ENCODE measurements at places on chromosomes 2 and 18. TPM values are rescaled to one million over a fixed set of nuclear protein-coding genes. Genes with fewer than 3 reads are reported as not detected.

The DNAH7 gene
- total RNA-seq = under 0.01 TPM

The IL1RN gene
- total RNA-seq = not detected

The TUBB6 gene
- total RNA-seq = 805 TPM

The CERKL gene
- total RNA-seq = 0.15 TPM

The SOWAHC gene
- 5.0 TPM for total RNA-seq

The GCKR gene
- 0.34 TPM for total RNA-seq

The GREB1 gene
- 0.17 TPM for total RNA-seq

The DSG2 gene
- 11.0 TPM for total RNA-seq

The SERPINB11 gene
- total RNA-seq = not detected

The MRPS5 gene
- total RNA-seq = 43.0 TPM

The MAP2 gene
- total RNA-seq = 4.9 TPM

The TMEM198 gene
- total RNA-seq = 1.2 TPM

The ARHGAP28 gene
- total RNA-seq = 7.4 TPM

The MCM6 gene
- total RNA-seq = 44.4 TPM

The ACVR1 gene
- 8.0 TPM for total RNA-seq

The LBX2 gene
- total RNA-seq = 1.3 TPM

The CTAGE1 gene
- not detected for total RNA-seq

The IL1RL1 gene
- total RNA-seq = 0.17 TPM

The DAPL1 gene
- total RNA-seq = not detected

The DSG1 gene
- not detected for total RNA-seq

The CAPN13 gene
- not detected for total RNA-seq

The GATA6 gene
- total RNA-seq = 9.8 TPM

The MALL gene
- total RNA-seq = 6.7 TPM

The SNTG2 gene
- total RNA-seq = not detected

The HOXD13 gene
- not detected for total RNA-seq

The ZBTB7C gene
- total RNA-seq = not detected

The IL1F10 gene
- not detected for total RNA-seq

The LHCGR gene
- not detected for total RNA-seq

The ILKAP gene
- total RNA-seq = 20.7 TPM

The FRZB gene
- 1.2 TPM for total RNA-seq

The CD8B2 gene
- total RNA-seq = not detected

The OSBPL1A gene
- total RNA-seq = 20.0 TPM

The ANKRD30B gene
- total RNA-seq = not detected

The LYG2 gene
- total RNA-seq = not detected

The POTEI gene
- total RNA-seq = not detected

The XDH gene
- 0.17 TPM for total RNA-seq

The RESP18 gene
- total RNA-seq = not detected

The CDH20 gene
- total RNA-seq = under 0.01 TPM
